CD8-positive, alpha-beta T cell (primary cell): ENCODE measurements at places on chromosomes 12 and 14.

GRCh38 chr14:78164226-78164853, 5.8 kb upstream of the NRXN3 start:
- no peak for DNase-seq

DNA sequence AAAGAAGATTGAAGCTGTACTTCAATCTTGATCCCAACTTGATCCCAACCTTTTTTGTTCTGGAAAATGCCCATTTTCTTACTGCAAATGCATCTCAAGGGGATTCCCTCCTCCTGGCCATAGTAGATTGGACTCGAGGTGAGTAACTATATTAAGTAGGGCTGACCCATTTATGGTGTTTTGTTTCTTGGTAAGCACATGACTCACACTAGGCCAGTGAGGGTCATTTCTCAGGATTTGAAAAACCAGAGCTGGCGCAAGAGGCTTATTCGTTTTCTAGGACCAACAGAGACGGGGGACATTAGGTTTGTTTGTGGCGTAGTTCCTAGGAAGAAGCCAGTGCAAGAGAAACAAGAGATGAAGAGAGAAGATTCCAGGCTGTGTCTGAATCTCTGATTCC, 51.4 kb downstream of the MRPL42 start:
- DNase-seq = no peak

DNA sequence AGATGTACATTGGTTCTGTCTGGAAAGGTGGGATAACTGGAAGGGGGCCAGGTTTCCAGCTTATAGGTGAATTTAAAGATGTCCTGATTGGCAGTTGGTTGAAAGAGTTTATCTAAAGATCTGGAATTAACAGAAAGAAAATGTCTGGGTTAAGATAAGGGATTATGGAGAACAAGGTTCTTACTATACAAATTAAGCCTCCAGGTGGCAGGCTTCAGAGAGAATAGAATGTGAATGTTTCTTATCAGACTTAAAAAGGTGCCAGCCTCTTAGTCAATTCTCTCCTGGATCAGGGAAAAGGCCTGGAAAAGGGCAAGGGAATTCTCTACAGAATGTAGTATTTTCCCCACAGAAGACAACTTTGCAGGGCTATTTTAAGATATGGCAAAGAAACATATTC, 53.1 kb downstream of the CNTN1 start:
- no peak for DNase-seq

DNA sequence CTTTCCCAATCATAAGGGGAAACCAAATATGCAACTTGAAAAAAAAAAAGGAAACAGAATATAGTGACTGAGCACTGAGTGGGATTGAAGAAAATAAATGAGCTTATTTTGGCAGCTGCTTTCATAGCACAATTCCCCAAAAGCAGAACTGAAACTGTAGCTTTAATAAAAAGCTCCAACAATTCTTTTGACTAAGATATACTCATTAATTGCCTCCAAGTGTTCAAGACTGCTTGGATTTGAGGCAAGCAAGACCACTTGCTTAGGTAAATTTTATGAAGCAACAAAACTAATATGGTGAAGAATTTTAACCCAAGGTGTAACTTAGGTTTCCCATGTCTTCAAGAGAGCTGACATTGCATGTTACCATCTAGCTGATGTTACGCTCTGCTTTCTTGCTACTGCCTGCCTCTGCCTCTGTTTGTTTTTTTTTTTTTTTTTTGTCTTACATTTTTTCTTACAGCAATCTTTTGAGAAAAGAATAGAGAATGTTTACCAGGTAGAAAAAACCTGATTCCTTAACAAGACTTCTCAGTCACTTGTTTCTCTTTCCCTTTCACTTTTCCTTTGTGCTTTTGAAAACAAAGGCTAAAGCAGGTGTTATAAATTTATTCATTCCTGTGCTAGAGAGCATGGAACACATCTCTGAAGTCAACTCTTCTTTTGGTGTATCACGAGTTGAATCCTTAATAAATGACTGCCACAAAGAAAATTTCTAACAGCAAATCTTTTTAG, 134.4 kb downstream of the BCAT1 start:
- no peak for DNase-seq

DNA sequence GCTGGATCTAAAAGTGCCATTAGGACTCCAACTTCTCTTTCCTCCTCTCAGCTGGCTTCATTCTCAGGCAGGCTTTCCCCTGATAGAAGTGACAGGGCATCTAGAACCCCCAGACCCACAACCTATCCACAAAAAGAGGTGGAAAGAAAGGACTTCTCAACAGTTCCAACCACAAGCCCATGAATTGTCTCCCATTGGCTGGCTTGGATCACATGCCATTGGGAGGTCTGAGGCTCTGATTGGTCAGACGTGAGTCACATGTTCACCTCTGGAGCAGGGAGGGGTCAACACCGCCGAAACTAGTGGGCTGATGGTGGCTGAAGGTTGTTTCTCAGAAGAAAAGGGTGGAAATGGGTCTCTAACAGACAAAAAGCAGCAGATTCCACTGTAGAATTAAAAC, 47.2 kb downstream of the DRAM1 start:
- no peak for DNase-seq

- no peak for DNase-seq
These were observed 28.8 kb downstream of the PHLDA1 start for GRCh38 chr12:76002598-76003354.

GRCh38 chr12:42485823-42486222, 103.7 kb downstream of the PRICKLE1 start:
- DNase-seq = no peak

GRCh38 chr12:22631863-22632463, 7.0 kb downstream of the ETNK1 start:
- DNase-seq = no peak

GRCh38 chr12:40469736-40470135, 222.5 kb upstream of the CNTN1 start:
- DNase-seq = no peak

DNA sequence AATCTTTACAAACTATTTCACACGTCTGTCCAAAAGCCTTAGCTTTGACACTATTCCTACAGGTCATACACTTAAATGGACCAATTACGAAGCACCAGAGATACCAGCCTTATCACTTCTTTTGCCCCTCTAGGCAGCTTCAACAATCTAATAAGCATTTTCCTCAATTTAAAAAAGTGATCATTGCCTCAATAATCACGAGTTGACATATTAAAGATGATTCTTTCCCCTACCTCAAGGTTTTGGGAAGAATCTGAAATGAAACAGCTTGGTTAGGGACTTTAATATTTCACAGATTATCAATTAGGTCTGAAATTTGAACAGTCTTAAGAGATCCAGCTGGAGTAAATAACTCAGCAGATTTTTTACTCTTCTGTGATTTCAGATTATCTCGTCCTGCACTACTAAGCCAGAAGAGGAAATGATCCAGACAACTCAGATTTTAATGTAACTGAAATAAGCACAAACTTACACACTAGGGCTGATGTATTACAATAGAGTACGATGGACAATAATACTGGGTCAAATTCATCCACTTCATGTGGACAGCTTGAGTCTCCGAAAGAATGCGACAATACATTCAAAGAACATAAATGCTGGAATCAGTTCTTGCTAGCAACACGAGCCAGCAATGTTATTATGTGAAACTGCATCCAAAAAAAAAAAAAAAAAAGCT, 15.9 kb downstream of the UBE2N start:
- DNase-seq = no peak

DNA sequence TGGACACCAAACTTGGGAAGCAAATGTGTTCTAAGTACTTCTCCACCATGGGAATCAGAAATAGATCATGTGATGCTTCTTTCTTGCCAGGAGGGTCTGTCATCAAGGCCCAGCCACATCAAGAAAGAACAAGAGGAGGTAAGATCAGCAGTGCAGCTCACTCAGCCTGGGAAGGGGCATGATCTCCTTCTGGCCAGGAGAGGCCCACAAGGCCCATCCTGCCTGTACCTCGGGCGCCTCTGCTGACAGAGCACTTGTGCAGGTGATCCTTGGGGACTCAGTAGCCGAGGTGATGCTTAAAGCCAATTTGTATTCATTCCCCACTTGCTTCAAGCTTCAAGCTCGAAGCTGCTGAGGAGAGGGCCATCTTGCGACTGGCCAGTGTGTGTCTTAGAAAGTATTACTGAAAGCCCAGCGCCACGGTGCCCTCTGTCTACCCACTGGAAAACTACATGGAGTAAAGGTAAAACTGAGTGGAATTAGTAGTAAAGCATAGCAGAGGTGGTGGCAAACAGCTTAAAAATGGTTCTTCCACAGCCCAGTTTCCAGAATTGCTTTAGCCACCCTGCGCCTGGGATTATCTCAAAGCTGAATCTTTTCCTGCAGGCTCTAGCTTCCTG, 26.2 kb downstream of the RTRAF start:
- no peak for DNase-seq
